ENCODE measurements at places on chromosomes 2 and 18.

GRCh38 chr2:74261204-74261864 is 62.9 kb downstream of the MTHFD2 start:
- no peak for DNase-seq

DNA sequence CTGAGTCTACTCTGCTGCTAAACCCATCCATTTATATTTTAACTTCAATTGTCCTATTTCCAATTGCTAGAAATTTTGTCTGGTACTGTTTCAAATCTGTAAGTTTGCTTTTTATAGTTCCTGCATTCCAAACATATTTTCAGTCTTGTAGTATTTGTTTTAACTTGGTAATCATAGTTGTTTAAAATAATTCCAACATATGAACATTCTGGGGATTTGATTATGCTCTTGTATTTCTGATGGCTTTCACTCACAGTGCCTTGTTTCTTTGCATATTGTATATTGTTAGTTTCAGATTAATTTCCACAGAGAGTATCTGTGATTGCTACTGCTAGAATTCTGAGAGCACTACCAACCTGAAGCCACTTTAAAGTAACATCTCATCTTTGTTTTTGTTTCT is 202.4 kb downstream of the ETAA1 start:
- no peak for DNase-seq

GRCh38 chr18:10965119-10965518 is 184.2 kb downstream of the PIEZO2 start:
- DNase-seq: no peak

DNA sequence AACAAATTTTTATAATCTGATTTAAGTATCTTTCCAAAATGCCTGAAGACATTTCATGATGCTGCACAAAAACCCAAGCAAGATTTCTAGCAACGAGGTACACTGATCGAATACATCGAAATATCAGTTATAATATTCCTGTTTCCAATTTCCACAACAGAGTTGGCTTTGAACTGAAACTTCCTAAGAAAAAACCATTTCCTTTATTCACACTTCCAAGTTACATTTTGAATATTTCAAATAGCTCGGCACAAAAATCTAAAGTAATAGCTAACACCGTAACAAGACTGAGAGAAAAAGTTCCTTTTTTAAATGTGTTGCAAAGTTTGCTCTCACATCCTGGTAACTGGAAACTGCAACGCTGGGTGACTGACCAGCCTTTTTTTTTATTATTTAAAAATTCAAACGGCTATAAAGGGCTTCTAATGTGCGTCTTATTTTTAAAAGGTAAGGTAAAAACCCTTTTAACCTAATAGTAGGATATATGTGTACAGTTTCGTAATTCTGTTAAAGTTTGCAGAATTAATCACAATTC is 1.7 kb downstream of the HNRNPLL start:
- DNase-seq: no peak

DNA sequence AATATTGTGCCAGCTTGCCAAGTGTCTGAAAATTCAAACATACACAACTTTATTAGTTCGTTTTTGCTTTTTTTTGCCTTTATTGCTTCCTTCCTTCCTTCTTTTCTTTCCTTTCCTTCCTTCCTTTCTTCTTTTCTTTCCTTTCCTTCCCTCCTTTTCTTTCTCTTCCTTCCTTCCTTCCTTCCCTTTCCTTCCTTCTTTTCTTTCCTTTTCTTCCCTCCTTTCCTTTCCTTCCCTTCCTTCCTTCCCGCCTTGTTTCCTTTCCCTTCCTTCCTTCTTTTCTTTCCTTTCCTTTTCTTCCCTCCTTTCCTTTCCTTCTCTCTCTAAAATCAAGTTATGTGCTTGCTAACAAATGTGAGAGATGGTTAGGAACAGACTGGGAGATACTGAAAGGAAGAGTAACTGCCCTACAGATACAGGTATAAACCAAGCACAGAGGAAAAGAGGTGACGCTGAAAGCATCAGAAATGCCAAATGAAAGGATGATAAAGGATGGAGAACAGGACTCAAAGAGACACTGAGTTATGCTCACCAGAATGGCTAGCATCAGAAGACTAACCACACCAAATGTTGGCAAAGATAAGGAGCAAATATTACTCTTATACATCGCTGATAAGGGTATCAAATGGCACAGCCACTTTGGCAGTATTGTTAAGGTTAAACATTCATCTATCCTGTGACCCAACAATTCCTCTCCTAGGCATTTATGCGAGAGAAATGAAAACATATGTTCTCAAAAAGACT is 151.6 kb downstream of the MREG start:
- no peak for DNase-seq

GRCh38 chr2:209876211-209876610 is 104.6 kb downstream of the UNC80 start:
- DNase-seq: no peak

DNA sequence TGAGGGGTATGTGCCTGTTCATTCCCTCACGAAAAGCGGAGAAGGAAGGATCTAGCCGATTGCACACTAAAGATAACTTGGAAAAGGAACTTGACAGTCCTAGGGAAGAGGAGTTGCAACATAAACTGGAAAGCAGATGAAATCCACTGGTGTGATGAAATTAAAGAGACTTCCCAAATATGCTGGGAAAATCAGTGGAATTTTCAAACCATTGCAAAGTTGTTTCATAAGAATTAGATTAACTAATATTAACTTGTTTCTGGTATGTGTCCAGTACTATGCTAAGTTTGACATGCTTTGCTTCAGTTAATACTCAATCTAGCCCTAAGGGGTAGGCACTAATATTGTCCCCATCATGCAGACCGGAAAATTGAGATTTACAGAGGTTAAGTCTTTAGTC is 222.7 kb downstream of the IKZF2 start:
- DNase-seq: no peak

DNA sequence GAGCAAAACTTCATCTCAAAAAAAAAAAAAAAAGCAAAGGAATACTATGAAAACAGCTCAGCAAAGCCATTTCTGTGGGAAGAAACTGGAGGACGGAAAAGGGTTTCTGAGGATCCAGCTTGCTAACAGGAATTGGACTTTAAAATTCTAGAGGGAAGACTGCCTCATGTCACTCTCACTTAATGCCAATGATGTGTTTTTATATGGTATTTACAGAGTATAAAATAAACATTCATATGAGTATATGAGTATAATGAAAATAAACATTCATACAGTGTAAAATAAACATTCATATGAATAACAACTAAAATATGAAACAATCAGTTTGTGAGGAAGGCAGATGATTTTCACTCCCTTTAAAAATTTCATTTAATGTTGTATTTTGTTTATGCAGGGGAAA is 43.9 kb downstream of the CHMP3 start:
- DNase-seq: no peak

GRCh38 chr2:57296795-57297517 is 749.6 kb upstream of the VRK2 start:
- DNase-seq: no peak

Data from GM13976 (cell line).